Fibroblast of lung (primary cell): ENCODE measurements at places on chromosomes 3 and 15.

- H3K4me3 ChIP-seq, result peak overlapping the region; percentile 91
- no peaks in the 10 kb centered on the region for H3K27me3 ChIP-seq
- DNase-seq, result peak; percentile 94
Measured at GRCh38 chr3:125052624-125053303, 3.0 kb downstream of the HEG1 start.

DNA sequence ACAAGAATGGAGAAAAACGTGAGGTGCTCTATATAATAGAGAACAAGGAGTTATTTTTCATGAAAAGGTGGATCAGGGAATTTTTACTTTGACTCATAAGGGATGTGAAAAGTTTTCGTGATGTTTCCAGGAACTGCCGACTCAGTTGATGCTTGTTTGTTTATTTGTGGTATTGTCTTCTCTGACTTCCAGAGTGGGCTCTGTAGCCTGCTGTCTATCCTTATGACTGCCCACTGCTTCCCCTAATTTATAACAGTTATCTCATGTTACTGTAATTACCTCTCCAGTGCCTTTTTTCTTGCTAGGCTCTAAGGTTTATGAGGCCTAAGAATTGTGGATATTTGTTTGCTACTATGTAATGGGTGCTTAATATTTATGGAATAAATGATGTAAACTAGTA is 12.3 kb downstream of the ARL13B start:
- no peak overlapping the region for H3K27ac ChIP-seq
- no peaks in the 10 kb centered on the region for H3K36me3 ChIP-seq
- no peak for DNase-seq
- no peaks in the 10 kb centered on the region for H3K27me3 ChIP-seq
- H3K4me3 ChIP-seq, result no peak overlapping the region

DNA sequence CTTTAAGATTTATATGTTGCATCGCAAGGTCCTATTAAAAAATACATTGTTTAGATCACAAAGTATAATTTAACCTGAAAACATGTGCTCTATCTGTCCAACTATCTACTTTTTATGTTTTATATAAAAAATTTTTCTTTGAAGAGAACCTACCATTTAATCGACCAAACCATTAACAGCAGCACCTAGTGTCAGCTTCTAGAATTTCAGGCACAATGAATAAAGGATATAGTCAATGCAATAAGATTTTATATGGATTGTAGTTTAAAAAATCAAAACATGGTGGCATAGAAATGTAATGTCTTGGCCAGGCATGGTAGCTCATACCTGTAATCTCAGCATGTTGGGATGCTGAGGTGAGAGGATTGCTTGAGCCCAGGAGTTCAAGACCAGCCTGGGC is 313.7 kb downstream of the GAP43 start:
- no peak overlapping the region for H3K27ac ChIP-seq
- H3K4me1 ChIP-seq, result no peaks in the 10 kb centered on the region
- H3K27me3 ChIP-seq, result no peaks in the 10 kb centered on the region
- H3K4me3 ChIP-seq, result no peak overlapping the region

- no peak overlapping the region for H3K4me3 ChIP-seq
- peak; percentile 56 for DNase-seq
- H3K36me3 ChIP-seq, result no peaks in the 10 kb centered on the region
- H3K27me3 ChIP-seq, result no peaks in the 10 kb centered on the region
- no peaks in the 10 kb centered on the region for H3K4me1 ChIP-seq
Measured at GRCh38 chr3:46423588-46423987, 16.5 kb downstream of the CCRL2 start.

DNA sequence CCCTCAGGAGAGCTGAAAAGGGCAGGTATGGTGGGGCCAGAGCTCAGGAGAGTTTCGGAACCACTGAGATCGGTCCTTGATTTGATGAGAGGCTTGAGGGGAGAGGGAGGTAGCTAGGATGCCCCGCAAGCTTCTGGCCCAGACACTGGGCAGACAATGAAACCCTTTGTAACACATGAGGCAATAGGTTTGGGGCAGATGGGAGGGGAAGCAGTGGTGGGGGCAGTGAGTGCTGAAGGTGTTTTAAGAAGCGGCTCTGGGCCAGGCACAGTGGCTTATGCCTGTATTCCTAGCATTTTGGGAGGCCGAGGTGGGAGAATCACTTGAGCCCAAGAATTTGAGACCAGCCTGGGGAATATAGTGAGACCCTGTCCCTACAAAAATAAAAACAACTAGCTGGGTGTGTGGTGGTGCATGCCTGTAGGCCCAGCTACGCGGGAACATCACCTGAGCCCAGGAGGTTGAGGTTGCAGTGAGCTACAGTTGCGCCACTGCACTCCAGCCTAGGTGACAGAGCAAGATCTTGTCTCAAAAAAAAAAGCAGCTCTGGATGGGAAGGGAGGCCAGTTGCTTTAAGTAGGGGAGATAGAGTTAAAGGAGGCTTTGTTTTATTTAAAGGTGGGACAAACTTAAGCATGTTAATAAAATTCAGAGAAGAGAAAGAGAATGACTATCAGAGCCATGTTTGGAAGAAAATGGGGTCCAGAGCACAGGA is 9.6 kb upstream of the SNX22 start:
- peaks cover 10% of the 10 kb centered on the region for H3K36me3 ChIP-seq
- no peaks in the 10 kb centered on the region for H3K4me1 ChIP-seq
- no peak overlapping the region for H3K27ac ChIP-seq
- H3K4me3 ChIP-seq, result no peak overlapping the region

DNA sequence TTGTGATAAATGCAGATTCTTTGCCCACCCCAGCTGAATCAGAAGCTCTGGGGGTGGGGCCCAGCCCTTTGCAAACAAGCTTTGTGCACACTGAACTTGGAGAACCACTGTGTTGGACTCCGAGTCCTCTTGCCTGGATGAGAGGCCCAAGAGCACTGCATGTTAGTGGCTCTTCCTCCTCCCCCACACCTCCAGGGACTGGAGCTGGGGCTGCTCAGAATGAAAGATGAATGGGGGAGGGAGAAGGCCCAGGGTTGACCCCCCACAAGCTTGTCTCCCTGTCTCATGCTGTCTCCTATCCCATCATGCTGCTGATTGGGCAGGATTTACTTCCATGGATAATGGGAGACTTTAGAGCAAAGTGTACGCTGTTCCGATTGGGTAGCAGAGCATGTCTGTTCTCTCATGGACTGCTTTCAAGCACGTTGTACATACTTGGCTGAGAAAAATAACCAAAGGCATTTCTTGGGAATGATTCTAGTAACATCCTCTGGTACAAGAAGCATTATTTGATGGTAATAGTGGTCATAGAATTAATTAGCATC is 99.6 kb downstream of the PGPEP1L start:
- DNase-seq, result no peak
- peaks cover under 1% of the 10 kb centered on the region for H3K36me3 ChIP-seq
- peaks cover 11% of the 10 kb centered on the region for H3K4me1 ChIP-seq
- no peak overlapping the region for H3K27ac ChIP-seq
- no peaks in the 10 kb centered on the region for H3K27me3 ChIP-seq
- no peak overlapping the region for H3K4me3 ChIP-seq

- no peak overlapping the region for H3K4me3 ChIP-seq
- DNase-seq, result peak; percentile 87
- no peaks in the 10 kb centered on the region for H3K27me3 ChIP-seq
Measured at GRCh38 chr3:71389911-71390573, 193.5 kb downstream of the FOXP1 start.

DNA sequence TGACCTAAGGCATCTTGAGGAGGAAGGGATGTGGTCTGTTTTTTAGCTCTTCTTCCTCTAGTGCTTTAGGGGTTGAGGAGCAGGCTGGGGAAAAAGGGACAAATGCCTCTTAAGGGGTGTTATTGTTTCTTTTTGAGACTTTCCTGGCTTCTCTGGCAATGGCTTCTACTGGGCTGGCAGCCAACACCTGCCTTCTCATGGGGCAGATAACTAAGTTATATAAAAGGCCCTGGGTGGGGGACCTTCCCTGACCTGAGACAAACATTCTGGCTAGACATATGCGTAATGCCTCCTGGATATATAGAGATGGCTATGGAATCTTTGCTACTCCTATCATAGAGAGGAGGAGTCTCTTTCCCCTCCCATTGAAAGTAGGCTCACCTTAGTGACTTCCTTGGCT is 179.2 kb upstream of the PROK2 start:
- DNase-seq, result no peak
- no peak overlapping the region for H3K27ac ChIP-seq
- H3K4me1 ChIP-seq, result no peaks in the 10 kb centered on the region

- H3K4me3 ChIP-seq, result no peak overlapping the region
- H3K27ac ChIP-seq, result no peak overlapping the region
- H3K4me1 ChIP-seq, result no peaks in the 10 kb centered on the region
- H3K36me3 ChIP-seq, result no peaks in the 10 kb centered on the region
- no peaks in the 10 kb centered on the region for H3K27me3 ChIP-seq
Measured at GRCh38 chr3:21585216-21585740, 165.7 kb downstream of the ZNF385D start.

DNA sequence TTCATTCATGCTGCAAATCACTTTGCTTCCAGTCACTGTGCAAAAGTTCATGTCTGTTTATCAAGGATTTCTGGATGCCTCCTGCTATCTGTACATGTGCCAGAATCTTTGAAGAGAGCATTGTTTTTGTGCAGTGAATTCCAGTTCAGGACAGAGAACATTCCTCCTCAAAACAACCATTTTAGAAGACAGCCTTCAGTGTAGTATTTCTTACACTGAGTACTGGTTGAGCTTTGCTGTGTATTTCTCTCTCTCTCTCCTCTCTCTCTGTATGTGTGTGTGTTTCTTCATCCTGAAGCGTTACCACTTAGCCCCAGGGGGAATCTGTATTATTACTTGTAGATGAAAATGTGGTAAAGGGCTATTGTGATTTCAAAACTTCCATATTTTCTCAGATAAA is 123.8 kb upstream of the CHL1 start:
- peak; percentile 39 for DNase-seq
- H3K36me3 ChIP-seq, result no peaks in the 10 kb centered on the region
- no peak overlapping the region for H3K4me3 ChIP-seq
- no peaks in the 10 kb centered on the region for H3K27me3 ChIP-seq
- H3K4me1 ChIP-seq, result no peaks in the 10 kb centered on the region
- no peak overlapping the region for H3K27ac ChIP-seq

- no peak within 1 kb of the TSS for H3K27ac ChIP-seq
- H3K4me3 ChIP-seq, result peak within 1 kb of the TSS; percentile 38
- H3K27me3 ChIP-seq, result no peaks in the 10 kb centered on the region
- H3K36me3 ChIP-seq, result no peaks in the 10 kb centered on the region
- H3K4me1 ChIP-seq, result peaks cover 10% of the 10 kb centered on the region
Measured at GRCh38 chr3:12158387-12159226, at the start of gene TIMP4. Gene TIMP4 (minus strand): TSS chr3:12158912. CDS start chr3:12158840, 72 bp downstream.

DNA sequence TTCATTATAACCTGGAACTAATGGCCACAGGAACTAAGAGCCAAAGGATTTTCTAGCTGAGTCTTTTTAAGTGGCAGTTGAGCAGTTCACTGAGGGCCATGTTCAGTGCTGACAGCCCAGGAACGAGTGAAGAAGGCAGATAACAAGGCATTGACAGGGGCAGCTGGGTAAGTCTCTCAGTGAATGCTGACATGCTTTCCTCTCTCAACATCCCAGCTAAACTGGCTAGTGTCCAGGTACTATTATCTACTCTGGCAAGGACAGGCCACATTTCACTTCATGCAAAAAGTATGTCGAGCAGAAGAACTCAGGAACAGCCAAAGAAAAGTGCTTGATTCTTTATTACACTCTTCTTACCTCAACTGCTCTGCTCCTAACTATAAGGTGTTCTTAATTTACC is 515.9 kb downstream of the NLGN1 start:
- no peak overlapping the region for H3K27ac ChIP-seq
- H3K36me3 ChIP-seq, result no peaks in the 10 kb centered on the region
- DNase-seq, result peak; percentile 82
- no peak overlapping the region for H3K4me3 ChIP-seq
- no peaks in the 10 kb centered on the region for H3K27me3 ChIP-seq
- H3K4me1 ChIP-seq, result no peaks in the 10 kb centered on the region
